ENCODE measurements at places on chromosomes 3 and 15. TPM values are rescaled to one million over a fixed set of nuclear protein-coding genes. Genes with fewer than 3 reads are reported as not detected.

The BNC1 gene
- 69.3 TPM for total RNA-seq

The GPR149 gene
- total RNA-seq: not detected

The TMC3 gene
- total RNA-seq: not detected

The GOLGA8J gene
- not detected for total RNA-seq

The PLCH1 gene
- under 0.01 TPM for total RNA-seq

The ADAMTSL3 gene
- total RNA-seq: 1.9 TPM

Measured in tracheal epithelial cell (primary cell).